Esophagus squamous epithelium (tissue), 5 donors: ENCODE measurements at places on chromosomes 5 and 9.

DNA sequence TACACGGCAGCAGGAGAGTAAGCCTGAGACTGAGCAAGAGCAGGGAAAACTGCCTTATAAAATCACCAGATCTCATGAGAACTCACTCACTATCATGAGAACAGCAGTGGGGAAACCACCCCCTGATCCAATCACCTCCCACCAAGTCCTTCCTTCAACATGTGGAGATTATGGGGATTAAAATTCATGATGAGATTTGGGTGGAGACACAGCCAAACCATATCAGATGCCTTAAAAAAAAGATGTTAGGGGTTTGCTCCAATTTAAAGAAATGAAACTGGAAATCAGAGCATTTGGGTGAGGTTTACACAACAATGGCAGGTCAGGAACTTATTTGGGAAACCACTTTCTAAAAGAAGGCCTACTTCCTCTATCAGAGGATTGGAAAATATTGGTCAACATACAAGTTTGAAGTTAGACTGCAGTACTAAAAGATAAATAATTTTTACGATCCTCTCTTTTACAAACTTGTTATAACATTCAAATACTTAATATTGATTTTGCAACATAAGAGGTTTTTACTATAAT is 105.1 kb downstream of the FBN2 start:
- no peak for DNase-seq

GRCh38 chr5:114062932-114063867 is 298.7 kb upstream of the KCNN2 start:
- DNase-seq, result no peak

DNA sequence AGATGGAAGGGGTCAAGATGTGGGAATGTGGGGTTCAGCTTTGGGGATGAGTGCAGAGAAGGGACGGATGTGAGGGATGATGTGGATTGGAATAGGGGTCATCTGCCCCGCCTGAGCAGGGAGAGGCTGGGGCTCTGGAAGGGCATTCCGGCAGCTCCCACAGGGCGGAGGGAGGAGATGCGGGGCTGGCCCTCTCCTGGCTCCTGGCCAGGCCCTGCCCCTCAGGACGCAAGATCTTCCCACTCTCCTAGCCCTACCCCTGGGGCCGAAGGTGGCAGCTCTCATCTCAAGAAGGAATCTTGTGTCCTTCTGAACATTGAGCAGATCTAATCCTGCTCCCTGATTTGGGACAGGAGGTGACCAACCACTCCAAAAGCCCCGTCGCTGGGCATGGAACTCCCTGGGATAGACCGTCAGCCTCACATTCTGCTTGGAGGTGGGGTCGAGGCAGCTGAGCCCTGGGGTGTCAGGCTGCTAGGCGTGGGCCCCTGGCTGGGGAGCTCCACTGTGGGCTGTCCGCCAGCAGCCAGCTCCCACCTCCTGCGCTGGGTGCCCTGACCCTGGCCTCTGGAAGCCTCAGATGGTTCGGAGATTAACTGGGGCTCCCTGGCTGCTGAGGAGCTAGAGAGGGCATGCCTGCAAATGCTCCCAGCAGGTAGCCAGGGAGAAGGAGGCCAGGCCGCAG is 125.2 kb downstream of the ZNF354C start:
- DNase-seq, result no peak

DNA sequence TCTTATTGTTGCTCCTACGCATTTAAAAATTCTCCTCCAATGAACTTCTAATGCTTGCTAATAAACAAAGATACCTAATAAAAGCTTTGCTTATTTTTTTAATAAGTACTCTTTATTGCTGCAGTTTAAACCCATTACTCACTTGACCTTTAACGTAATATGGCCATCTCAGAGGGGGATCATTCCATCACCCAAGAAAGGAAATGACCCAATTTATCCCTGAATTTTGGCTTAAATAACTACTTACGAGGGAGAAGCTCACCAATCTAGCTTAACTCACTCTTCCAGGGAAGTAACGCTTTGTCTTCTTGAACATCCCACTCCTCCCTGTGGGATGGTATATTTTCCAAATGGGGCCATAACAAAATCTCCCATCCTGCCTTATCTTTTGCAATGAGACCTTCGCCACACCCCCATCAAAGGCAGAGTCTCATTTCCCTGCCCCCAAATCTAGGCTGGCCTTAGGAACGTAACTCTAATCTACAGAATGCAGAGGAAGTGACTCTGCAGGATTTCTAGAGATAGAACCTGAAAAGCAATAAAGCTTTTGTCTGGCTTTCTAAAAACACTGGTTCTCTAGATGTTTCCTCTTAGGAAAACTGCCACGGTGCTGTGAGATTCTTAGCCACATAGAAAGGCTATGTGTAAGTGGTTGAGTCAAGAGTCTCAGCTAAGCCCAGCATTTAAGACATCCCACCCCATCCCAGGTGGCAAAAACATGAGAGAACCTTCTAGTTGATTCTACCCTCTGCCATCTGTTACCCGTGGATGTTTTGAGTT is 310.0 kb downstream of the ASTN2 start:
- DNase-seq, result no peak

DNA sequence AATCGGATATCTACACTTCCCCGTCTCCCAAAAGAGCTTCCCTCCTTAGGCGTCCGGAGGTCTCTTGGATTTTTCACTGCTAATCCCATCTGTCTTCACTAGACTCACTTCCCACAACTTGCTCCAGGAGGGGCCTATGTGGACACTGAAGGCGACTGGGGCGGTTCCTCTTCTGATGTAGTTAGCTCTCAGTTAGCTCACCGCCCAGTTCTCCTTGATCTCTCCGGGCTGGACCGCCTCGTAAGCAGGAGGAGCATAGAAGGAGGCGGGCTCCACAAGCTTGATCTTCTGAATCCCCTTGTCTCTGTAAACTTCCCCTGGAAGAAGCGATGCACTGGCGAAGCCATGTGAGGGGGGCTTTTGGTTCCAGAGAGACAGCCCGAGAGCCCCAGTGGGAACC is 112.0 kb upstream of the SELENOP start:
- no peak for DNase-seq

DNA sequence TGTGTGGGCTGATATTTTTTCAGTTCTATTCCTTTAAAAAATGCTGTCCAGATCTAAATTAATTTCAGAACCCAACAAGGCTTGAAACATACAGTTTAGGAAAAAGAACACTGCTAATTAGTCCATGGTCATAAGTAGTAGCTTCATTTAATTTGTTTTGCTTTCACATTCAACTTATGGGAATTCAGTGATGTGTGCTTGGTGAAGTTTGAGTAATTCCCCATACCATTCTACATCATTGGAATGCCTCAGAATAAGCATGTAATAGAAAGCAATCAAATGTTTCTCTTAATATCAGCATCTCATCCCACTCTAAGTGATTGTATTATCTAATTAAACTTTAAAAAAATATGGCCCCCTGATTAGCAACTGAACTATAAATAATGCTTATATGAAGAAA is 2.7 kb downstream of the CNTLN start:
- no peak for DNase-seq

DNA sequence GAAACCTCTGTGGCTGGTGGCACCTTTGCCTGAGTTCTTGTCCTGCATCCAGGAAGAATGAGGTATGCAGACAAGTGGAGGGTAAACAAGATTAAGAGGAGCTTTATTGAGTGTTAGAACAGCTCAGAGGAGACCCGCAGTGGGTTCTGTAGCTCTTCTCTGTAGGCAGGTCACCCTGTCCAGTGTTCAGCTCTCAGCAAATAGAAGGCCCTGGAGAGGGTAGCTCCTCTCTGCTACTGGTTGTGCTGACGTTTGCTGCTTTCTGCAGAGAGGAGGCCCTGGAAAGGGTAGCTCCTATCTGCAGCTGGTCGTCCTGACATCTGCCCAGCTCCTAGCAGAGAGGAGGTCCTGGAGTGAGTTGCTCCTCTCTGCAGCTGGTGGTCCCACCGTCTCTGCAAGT is 96.8 kb upstream of the CCDC112 start:
- no peak for DNase-seq

DNA sequence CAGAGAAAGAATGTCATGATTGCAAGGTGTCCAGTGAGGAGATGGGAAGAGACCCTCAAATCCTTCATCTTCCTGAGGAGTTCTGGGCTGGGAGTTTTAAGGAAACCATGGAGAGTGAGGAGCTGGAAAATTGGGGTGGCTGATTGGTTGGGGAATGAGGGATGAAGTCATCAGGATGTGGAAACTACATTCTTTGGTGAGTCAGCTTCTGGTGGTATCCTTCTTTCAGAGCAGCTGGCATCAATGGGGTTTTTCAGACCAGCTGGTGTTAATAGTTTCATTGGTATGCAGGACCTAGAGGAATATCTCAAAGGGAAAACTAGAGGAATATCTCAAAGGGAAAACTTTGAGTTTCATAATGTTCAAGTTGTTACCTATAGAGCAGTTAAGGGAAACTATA is 45.2 kb downstream of the RNF180 start:
- DNase-seq, result no peak

- no peak for DNase-seq
Observed at GRCh38 chr9:85515021-85515420, 226.7 kb downstream of the AGTPBP1 start.

GRCh38 chr5:179176571-179177230 is 116.5 kb downstream of the ZNF354C start:
- DNase-seq, result no peak

- no peak for DNase-seq
Observed at GRCh38 chr5:149632311-149633251, 51.3 kb downstream of the ARHGEF37 start.

- DNase-seq, result no peak
Observed at GRCh38 chr5:40716000-40716399, 36.3 kb downstream of the PTGER4 start.

GRCh38 chr9:116027951-116028350 is 125.6 kb upstream of the PAPPA start:
- no peak for DNase-seq

- DNase-seq, result no peak
Observed at GRCh38 chr5:171270136-171270535, 38.9 kb upstream of the TLX3 start.

- no peak for DNase-seq
Observed at GRCh38 chr5:149611326-149611725, 30.0 kb downstream of the ARHGEF37 start.

DNA sequence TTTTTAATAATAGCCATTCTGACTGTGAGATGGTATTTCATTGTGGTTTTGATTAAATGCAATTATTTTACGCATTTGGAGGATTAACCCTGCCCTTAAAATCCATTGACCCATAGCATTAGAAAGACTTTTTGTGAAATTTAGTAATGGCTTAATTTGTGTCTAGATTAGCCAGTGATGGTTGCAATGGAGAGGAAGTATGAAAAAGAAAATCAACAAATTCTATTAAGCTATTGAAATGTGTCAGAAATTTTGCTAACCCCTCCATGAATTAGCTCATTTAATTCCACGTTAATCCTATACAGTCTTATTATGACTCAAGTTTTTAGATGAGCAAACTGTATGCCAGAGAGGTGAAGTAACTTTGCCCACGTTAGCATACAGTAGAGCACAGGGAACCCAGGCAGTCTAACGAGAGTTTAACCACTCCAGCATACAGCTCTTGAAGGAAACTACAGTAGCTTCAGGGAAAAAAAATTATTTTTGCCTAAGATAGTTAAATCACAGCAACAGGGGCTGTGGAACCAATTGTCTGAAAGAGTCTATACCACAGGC is 158.2 kb upstream of the PPP2R2B start:
- DNase-seq, result no peak

GRCh38 chr5:148685520-148686134 is 31.3 kb upstream of the HTR4 start:
- no peak for DNase-seq

DNA sequence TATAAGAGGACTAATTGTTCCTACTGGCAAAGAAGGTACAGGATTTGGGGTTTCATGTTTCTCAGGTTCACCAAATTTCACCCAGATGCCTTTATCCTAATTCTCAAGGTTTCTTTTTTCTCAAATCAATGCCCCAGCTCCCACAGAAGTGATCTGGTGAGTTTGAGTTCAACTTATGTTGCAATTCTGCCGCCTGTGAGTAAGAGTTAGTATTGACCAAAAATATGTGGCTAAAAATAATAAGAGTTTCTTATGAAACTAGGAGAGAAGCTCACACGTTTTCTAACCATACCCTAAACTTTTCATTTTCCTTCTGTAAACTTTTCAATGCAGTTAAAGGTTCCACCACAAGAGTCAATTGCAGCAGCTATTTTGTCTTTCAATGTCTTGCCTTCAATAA is 15.1 kb downstream of the SLCO6A1 start:
- DNase-seq, result no peak

GRCh38 chr5:113382731-113383130 is 52.1 kb downstream of the TSSK1B start:
- no peak for DNase-seq

DNA sequence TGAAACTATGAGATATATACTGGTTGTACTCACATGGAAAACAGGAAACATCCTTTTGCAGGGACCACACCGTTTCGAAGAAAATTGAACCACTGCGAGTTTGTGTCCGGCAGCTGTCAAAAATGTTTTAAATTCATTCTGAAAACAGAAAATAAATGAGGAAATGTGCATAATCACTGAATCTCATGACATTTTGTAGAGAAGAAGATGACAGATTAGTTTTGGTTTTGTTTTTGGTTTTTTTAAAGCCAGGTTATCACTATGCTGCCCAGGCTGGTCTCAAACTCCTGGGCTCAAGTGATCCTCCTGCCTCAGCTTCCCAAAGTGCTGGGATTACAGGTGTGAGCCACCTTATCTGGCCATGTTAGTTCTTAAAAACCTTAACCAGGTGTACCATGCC is 3.5 kb downstream of the TXNDC8 start:
- DNase-seq, result no peak

GRCh38 chr5:98299435-98299834 is 474.0 kb upstream of the RGMB start:
- no peak for DNase-seq

- DNase-seq, result no peak
Observed at GRCh38 chr5:142874540-142874939, 104.4 kb downstream of the ARHGAP26 start.

- no peak for DNase-seq
Observed at GRCh38 chr9:105054491-105054890, 126.5 kb upstream of the ABCA1 start.

DNA sequence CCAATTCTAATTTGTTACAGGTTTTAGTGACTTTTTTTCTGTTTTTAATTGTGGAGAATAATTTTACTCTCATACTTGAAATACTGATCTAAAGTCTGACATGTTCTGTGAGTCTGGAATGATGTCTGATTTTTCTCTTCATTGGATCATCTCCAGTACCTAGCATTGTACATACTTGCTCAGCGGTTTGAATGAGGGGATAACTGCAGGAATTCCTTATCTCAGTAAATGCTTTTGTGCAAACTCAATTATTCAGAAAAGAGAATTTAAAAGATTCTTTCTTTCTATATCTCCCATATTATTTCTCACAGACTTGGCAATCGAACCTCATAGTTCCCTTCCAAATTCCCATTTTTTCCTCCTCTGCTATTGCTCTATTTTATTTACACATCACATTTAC is 397.9 kb upstream of the SGCD start:
- no peak for DNase-seq

GRCh38 chr9:107474124-107474523 is 15.4 kb downstream of the KLF4 start:
- DNase-seq, result no peak

- DNase-seq, result no peak
Observed at GRCh38 chr5:123710031-123710430, 198.1 kb downstream of the CSNK1G3 start.

DNA sequence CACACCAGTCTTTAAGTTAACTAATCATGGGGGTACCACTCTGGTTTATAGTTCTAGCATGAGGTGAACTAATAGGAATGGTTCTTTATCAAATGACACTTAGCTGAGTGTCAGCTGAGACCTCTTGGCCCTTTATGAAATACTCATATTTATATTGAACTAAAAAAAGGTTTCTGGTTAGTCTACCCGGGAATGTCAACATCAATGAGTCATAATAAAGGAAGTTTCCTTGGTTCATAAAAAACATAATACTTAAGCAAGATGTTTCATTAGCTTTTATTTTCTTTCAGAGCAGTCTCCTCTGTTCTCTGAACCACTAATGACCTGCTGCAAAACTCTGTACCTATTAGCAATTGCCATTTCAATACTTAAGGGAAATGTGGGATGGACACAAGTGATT is 13.7 kb downstream of the DAB2 start:
- no peak for DNase-seq
